GM12892 (cell line): ENCODE measurements at places on chromosomes 1 and 21.

GRCh38 chr1:246760422-246761347, 36.5 kb downstream of the SCCPDH start:
- DNase-seq: no peak

DNA sequence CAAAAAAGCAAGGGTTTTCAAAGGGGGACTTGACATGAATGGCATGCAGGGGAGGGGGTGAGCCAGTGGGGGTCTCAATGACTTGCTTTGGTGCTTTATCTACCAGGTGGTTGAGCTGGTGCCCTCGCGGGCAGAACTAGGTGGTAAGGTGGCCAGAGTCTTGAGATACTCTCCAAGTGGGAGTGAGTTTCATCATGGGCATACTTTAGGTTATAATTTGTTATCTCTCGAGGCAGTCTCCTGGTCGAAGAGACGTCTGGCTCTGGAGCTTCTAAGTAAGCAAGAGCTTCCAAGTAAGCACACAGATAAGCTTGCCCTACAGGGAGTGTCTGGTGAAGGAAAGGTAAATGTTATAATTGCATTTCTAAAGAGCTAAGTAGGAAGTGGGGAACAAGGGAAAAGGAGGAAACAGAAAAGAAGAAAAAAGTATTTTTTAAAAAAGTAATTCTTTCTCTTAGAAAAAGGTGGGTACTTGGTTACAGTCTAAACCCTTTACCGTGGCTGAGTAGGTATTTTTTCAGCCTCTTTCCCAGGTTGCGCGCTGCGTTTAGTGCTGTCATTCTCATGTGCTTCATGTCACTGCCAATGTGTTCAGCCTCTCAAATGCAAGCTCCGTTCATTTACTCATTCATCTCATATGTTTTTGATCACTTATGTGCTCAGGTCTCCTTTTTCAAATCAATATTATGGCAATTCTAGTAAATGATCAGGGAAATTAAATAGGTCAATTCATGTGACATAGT, 31.6 kb upstream of the DNAJC6 start:
- DNase-seq: no peak

DNA sequence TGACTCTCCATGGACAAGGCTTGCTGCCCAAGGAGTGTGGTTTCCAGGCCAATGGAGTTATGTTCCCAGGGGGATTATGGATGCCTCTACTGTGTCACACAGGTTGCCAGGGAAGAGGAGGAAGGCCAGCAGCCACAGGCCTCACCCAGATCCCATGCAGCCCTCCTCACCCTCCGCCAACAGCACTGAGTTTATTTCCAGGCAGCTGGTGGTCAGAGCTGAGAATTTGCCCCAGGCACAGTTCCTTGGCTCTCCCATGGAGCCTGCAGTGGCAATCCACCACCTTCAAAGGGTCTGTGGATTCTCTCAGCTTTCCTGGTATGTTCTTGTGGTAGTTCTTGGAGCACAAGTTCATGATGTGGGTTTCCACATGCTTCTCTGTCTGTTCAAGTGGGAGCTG, 79.2 kb downstream of the NTNG1 start:
- DNase-seq: no peak

DNA sequence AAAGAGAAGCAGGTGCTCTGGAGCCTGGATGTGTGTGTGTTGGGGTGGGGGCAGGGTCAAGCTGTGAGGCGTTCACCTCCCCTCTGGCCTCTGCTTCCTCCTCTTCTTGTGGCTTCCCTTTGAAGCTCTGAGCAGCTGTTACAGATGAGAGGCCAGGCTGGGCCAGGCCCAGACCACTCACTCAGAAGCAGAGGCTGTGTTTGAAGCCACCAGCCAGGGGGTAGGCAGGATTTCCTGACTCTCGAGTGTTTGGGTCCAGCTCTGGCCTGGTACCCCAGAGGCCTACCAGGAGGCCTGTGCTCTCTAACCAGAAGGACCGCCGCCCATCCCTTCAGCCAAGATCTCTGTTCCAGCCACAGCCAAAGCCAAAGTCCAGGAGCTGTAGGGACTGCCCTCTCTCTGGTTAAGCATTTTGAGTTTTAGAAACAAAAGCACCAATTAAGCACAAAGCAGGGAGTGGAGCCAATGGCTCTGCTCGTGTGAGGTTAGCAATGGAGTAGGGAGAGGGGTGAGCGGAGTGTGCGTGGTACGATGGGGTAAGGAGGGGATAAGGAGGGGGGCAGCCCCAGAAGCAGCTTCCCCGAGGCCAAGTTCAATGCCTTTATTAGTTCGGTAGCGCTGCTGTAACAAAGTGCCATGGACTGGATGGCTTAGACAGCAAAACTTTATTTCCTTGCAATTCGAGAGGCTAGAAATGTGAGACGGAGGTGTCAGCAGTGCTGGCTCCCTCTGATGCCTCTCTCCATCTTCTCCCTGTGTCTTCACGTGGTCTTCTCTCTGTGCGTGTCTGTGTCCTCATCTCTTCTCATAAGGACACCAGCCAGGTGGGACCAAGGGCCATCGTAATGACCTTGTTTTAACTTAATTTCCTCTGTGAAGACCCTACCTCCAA, 20.5 kb downstream of the RCSD1 start:
- DNase-seq: no peak

DNA sequence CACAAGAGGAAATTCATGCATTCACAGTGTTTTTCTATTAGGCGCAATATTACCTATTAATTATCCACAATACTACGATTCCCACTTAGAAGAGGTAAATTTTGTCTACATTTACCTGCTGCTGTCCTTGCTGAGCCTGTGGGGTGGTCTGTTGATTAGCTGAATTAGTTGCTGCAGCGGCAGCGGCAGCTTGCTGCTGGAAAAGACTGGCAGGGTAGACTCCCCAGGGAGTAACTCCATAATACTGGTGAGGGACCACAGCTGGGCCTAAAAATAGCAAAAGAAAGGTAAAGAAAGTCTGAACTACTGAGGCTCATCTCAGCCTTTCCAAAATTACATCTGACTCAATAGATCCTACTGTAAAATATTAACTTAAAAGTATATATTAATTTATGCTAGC, 66.0 kb upstream of the SDC3 start:
- DNase-seq: no peak

- no peak for DNase-seq
Observed at GRCh38 chr1:207088161-207088560, 499 bp upstream of the C4BPB start.

DNA sequence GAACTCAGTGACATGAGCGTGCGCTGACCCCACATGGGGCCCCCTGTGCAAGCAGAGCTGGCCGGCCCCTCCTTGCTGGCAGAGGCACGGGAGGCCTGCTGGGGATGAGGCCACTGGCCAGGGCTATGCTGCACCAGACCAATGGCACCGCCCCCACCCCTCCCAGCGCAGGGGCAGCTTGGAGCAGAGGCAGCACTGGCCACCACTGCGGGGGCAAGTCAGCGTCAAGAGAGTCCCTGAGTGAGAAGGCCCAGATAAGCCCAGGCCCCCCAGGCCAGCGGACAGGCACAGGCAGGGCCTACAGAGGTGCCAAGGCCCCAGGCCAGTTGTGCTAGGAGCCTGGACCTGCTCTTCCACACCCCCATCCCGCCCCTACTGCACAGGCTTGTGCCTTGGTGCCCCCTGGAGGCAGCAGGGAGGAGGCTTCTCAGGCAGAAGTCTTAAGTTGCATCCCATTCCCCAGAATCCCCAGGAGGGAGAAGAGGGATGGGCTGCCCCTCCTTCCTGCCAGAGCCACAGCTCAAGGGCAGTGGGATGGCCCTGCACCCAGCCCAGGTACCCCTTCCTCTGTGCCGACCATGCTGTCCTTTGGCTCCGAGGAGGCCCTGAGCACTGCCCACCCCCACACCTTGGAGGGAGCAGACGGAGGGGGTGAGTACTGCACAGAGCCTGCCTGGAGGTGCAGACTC, 35.8 kb downstream of the EPHX1 start:
- DNase-seq: no peak

- no peak for DNase-seq
Observed at GRCh38 chr1:57019236-57019839, 53.5 kb upstream of the C8B start.

- DNase-seq: no peak
Observed at GRCh38 chr1:212161231-212161781, 123.9 kb upstream of the PPP2R5A start.

- DNase-seq: no peak
Observed at GRCh38 chr1:67134695-67135094, at the start of gene C1orf141. TSS of gene C1orf141 (minus strand) at chr1:67134970. CDS start at chr1:67127240, 7,730 bp downstream.

DNA sequence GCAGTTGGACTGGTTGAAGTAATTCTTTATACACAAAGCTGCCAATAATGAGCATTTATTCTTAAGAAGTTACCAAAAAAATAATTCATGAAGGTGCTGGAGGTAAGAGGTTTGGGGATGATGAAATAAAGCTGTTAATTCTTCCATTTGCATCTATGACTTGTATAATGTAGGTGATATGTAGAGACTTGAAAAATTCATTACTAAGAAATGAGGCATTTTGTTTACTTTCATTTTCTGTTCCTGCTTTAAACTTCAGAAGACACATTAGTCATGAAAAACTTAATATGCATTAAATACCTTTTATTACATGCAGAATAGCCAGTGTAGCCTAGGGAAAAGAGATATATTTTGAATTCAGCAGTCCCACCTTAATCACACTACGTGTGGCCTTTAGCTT, 214.2 kb downstream of the SLC44A5 start:
- DNase-seq: no peak

- DNase-seq: no peak
Observed at GRCh38 chr1:22562584-22563583, at the start of gene EPHA8. TSS of gene EPHA8 (plus strand) at chr1:22563489. CDS start at chr1:22563636, 147 bp downstream.

DNA sequence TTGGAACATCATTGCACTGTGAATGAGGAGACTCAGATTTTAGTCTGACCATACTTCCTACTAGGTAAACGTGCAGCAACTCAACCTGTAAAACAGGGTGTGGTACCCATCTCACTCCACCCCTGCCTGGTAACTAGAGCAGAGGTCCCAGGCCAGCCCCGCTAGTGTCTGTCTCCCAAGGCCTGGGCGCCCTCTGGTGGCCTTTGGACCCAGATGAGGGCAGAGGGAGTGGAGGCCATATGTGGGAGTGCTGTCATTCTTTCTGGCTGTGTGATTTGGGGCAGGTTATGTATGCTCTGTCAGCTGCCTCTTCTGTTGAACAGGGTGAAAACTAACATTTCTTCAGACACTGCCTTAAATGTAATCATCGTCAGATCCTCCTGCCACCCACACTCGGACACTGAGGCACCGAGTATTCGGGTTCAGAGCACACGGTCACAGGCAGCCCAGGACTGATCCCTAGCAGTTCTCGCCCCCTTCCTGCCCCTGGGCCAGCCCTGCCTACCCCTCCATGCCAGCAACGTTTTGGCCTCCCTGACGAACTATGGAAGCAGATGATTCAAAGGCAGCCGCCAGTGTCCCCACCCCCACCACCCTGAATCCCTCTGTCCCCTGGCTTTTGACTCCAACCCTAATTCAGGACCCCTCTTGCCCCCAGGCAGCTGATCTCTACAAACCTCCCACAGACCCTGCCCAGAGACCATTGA, 76.0 kb downstream of the CD247 start:
- peak; percentile 85 for DNase-seq
